ENCODE measurements at places on chromosomes 16 and 17.
A peak's percentile ranks its signal among the peaks of the same experiment; 100 is the strongest.

- DNase-seq, result no peak
These were observed 20.1 kb upstream of the CLEC19A start for GRCh38 chr16:19265380-19265930.

GRCh38 chr16:86965331-86965730 lies 351.9 kb downstream of the C16orf95 start:
- no peak for DNase-seq

DNA sequence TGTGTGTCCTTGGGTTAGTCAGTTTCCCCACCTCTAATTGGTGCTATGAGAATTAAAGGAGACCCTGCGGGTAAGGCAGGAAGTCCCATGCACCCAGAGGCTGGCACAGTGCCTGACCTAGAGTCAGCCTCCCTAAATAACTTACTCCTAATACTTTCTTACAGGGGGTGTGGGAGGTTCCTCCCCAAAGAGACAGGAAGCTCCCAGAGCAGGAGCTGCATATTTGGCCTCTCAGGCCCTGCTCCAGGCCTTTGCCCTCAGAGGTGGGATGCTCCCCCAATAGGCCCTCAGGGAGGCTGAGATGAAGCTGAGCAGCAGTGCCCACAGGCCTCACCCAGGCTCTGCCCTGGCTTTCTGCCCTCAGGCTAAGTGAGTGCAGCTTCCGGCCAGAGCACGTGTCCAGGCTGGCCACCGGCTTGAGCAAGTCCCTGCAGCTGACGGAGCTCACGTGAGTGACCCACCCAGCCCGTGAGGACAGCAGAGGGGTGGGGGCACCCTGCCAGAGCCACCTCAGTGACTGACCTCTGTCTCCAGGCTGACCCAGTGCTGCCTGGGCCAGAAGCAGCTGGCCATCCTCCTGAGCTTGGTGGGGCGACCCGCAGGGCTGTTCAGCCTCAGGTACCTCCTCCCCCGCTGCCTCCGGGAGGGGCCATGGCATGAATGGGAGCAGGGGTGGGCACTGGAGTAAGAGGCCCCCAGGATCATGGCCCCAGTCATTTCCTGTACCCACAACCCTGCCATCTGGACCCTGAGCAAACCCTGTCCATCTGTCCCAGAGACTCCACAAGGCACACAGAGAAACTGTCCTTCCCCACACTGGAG lies 31.1 kb upstream of the CPNE2 start:
- peak; percentile 35 for DNase-seq

DNA sequence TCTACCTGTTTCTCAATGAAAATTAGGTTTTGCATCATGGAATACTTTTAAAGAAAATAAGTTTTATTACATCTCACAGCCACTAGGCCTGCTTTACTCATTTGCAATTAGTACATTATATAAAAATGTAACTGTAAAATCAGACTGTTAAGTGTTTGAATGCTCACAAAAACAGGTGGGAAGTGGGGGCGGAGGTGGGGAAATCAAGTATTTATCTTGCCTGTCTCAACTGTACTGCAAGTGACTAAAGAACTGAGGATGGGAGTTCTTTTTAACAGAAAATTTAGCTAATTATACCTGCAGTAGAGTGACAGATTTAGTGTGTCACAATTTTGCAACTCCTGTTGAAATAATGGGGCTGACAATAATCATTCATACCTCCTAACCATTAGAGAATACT lies 34.1 kb downstream of the ITFG1 start:
- DNase-seq, result no peak

DNA sequence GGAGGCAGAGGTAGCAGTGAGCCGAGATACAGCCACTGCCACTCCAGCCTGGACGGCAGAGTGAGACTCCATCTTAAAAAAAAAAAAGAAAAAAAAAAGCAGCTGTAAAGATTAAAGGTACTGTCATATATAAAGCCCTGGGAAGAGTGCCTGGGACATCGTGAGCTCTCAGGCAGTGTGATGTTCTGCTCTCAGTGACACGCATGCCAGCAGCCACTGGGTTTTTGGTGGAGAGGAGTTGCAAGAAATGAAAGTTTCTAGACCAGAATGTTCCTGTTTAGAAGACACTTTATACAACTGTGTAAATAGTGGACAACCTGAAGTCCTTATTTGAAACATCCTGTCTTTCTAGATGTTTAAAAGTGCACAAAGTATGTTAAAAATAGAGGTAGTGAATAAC lies 213.2 kb downstream of the IRF8 start:
- DNase-seq, result no peak

- no peak for DNase-seq
These were observed 78.9 kb upstream of the LHX1 start for GRCh38 chr17:36858119-36859002.

DNA sequence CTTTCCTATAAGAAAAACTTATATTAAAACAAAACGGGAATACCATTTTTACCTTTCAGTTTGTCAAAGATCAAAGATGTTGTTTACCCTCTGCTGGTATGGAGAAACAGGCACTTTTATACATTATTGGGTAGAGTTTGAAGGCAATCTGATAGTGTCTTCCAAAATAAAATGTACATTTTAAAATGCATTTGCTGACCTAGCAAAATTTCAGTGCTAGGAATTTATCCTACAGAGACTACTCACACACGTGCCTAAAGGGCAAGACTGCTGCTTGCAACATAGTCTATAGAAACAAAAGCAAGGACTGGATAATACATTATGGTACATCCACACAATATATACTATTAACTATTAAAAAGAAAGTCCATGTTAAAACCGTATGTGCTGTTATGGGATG lies 36.0 kb downstream of the COPRS start:
- DNase-seq, result no peak

GRCh38 chr17:74937064-74938051 lies 1.7 kb downstream of the OTOP3 start:
- DNase-seq, result no peak

GRCh38 chr16:89922884-89923639 lies at the start of gene TUBB3:
Gene TUBB3, plus strand, starts transcription at chr16:89923342. Its CDS starts 60 bp downstream, at chr16:89923402.
- DNase-seq, result peak; percentile 44

- DNase-seq, result no peak
These were observed 16.5 kb downstream of the GLP2R start for GRCh38 chr17:9842057-9842758.

DNA sequence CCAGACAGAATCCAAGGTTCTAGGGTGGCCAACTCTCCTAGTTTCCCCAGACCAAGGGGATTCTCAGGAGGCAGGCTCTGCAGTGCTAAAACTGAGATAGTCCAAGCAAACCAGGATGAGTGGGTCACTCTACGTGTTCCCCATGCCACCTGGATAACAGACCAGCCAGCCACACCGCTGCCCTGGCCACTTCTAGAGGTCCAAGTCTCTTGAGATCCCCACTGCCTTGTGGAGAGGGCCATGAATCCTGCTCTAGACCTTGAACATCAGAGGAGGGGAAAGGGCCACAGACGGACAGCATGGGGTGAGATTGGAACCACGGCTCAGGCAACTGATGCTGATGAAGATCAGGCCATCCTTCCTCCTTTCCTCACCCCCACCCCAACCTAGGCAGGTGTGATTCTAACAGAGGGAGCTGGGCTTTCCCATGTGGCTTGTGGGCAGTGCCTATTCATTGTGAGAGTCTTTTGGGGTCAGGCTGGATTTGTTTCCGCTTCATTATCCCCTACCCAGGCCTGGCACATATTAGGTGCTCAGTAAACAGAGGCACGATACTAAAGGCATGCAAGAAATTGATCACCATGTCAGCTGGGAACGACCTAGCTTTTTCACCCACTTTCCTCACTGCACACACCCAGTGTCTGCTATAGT lies 16.8 kb upstream of the TVP23A start:
- no peak for DNase-seq

DNA sequence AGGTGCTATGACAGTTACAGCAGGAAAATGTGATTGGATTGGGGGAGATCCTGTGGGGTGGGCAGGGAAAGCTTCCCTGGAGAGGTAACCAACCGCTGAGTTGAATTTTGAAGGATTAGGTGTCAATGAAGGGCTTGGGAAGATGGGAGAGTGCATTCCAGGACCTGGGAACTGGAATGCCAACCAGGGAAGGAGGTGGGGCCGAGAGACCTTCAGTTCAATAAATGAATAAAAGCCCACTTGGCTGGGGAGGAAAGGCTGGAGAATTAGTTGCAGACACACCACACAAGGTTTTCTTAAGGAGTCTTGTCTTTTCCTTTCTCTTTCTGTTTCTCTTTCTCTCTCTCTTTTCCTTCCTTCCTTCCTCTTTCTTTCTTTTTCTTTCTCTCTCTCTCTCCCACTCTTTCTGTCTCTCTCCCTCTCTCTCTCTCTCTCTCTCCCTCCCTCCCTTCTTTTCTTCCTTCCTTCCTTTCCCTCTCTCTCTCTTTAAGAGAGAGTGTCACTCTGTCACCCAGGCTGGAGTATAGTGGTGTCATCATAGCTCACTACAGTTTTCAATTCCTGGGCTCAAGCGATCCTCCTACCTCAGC lies 3.3 kb downstream of the USP43 start:
- DNase-seq, result peak; percentile 8

DNA sequence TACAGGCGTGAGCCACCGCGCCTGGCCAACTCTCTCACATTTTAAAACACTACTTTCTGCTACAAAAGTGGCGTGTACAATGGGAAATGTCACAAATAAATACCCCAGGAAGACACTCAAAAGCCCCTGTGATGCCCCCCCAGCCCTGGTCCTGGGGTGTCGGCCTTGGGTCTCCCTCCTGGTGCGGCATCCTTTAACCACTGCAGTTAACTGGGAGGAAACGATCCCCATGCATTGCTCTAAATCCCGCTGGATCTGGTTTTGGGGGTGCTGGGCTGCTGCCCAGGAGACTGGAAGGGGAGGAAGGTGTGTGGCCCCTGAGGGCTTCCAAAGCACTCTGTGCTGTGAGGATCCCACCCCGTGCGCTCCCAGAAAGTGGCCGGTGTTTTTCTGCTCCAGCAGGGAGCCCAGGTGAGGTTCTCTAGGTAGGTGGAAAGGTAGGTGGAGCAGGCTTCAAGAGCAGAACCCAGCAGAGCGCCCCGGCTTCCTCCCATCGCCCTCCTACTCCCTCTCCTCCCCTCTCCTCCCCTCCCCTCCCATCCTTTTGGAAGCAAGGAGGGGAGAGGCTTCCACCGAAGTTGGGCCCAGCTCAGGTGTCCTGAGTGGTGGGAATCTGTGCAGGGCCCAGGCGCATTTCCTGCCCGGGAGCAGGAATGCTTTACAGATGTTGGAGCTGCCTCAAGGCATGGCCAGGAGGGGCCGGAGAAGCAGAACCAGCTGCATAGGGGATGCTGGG lies 363.3 kb downstream of the SEC14L1 start:
- no peak for DNase-seq

- no peak for DNase-seq
These were observed 24.5 kb downstream of the SMPD3 start for GRCh38 chr16:68423771-68424170.

DNA sequence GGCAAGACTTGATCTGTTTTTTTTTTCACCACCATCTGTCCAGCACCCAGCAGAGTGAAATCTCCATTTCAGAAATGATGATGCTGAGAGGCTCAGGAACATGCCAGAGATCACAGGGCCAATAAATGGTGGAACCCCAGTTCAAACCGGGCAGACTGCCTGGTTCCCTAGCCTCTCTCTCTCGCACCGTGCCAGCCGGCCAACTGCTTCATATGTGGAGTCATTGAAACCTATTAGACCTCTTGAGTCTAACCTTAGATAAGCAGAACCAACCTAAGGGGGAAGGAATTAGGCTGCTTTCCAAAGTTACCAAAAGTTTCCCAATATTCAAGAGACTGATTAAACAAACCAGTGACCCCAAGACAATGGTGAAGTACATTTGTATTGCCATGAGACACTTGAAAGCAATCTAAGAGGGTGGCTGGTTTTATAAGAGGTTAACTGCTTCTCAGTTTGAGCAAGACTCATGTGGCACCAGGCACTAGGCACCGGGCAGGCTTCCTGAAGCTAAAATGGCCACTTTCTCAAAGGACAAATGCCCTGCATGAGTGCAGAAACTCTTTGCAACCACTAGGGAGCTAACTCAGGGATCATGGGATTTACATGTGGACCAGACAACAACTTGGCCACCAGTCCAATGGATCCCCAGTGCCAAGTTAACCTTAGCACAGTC lies 18.4 kb downstream of the TOX3 start:
- no peak for DNase-seq

GRCh38 chr16:14098081-14098480 lies 27.0 kb downstream of the MRTFB start:
- no peak for DNase-seq

DNA sequence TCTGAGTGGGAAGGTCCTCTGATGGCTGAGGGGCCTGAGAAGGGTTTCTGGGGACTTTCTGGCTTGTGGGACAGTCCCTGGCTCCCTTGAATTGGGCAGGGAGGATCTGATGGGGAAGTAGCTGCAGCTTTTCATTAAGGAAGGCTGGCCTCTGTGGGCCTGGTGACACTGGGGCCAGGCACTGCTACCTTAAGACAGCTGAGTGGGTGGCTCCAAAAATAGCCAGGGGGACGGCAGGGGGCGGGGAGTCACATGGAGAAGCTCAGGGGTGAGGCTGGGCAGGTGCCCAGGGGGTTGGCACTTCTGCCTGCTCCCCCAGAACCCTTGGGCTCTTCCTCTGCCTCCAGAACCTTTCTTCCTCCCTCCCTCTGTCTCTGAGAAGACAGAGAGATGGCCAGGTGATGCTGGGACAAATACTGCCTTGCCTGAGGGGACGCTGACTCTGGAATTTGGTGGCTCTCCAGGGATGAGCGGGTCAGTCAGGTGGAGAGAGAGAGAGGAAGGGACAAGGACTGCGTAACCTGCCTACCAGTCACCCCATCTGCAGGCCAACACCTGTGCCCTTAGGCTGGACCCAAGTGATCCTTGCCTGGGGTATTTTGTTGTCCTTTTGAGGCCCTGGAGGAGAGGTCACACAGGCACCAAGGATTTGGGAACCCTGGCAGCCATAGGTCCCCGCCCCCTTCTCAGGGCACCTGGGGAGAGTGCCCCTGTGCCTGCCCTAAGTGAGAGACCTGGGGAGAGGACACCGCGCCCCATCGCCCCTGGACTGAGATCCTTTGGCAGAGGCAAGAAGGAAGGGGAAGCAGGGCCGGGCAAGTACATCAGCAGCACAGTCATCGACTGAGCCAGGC lies 1.7 kb upstream of the SGCA start:
- DNase-seq, result peak; percentile 16

- no peak for DNase-seq
These were observed 59.1 kb upstream of the CCL2 start for GRCh38 chr17:34195987-34196386.

DNA sequence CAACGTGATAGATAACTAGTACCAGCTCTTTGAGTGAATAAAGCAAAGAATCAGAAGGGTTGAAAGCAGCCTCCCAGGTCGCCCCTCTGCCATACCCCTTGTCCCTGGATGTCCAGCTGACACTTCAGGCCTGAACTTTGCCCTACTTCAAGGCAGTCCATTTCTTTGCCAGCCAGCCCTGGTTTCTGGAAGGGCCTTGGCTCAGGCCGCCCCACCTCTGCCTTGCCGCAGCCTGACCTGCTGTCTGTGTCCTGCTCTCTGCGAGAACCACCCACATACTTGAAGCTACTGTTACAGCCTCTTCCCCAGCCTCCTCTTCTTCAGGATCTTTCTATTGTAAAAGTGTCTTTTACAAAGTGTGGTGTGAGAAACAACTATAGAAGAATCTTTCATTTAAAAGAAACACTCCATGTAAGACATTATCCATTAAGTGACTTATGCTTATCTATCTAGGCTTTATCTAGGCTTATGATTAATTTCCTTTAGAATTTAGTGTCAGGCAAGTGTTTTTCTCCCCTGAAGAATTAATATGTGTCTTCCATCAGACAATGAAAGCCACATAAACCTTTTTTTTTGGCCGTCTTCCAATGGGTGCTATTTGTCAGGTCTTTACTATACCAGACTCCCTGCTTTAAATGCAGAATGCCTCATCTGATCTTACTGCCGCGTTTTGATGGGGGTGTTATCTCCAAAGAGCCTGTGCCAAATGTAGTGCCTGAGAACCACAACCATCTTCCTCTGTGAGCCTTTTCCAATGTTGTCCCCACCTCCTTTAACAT lies 133.9 kb downstream of the SOCS1 start:
- DNase-seq, result no peak

Measured in MV-4-11 (cell line).